ENCODE measurements at places on chromosomes 12 and 14.

DNA sequence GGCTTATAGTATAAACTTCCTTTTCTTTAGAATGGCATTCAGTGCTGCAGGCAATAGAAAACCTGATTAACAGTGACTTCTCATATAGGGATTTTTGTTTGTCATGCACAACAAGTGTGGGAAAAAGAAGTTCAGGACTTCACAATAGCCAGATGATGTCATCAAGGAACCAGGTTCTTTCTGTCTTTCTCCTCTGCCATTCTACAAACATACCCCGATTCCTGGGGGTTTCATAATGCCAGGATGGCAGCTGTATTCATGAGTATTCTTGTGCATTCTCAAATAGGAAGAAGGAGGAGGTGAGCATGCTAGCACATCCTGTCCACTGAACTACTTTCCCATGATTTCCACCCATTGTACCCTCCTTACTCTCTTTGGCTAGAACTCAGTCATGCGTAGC, 182.7 kb upstream of the EEA1 start:
- DNase-seq = no peak

- no peak for DNase-seq
Observed at GRCh38 chr14:22597265-22597664, 835 bp upstream of the ABHD4 start.

- DNase-seq = no peak
Observed at GRCh38 chr14:99380991-99381687, 99.5 kb downstream of the SETD3 start.

DNA sequence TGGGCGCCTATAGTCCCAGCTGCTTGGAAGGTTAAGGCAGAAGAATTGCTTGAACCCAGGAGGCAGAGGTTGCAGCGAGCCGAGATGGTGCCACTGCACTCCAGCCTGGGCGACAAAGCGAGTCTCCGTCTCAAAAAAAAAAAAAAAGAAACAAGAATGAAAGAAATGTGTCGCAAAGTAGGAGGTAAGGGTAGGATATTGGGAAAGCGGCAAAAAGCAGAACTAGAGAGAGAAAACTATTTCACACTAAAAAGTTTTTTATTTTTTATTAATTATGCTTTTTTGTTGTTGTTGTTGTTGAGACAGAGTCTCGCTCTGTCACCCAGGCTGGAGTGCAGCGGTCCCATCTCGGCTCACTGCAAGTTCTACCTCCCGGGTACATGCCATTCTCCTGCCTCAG, 17.7 kb downstream of the SBNO1 start:
- no peak for DNase-seq

DNA sequence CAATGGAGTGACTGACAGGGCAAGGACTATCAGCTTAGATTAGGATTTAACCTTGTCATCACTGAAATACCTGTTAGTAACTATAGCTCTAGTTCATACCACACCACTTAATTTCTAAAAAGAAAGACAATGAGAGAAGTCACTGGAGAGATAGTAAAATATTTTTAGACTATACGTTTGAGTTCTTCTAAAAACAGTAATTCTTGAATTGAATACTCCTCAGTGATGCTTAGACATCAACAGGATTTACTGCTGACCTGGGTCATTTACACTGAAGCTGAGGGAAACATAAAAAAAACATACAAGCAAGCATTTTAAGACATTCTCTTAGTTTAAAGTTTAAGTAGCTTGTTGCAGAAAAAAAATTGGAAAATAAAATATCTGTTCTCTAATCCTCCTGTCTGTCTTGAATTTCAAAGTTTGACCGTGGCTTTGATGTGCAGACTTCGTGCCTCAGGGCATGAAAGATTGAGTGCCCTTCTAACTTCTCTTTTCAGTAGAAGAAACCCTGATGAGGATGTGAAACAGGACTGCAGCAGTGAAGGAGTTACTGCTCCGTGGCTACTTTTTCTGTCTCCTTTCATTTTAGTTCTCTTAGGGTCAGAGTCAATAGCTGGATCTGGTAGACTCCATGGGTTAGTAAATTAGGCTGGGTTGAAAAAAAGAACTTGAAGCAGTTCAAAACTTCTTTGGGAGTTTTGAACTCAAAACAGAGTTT, 172.2 kb downstream of the PTPRO start:
- no peak for DNase-seq

GRCh38 chr12:98222135-98222534, 293.3 kb upstream of the TMPO start:
- no peak for DNase-seq

- DNase-seq = no peak
Observed at GRCh38 chr12:15794196-15794595, 5.0 kb upstream of the EPS8 start.

- DNase-seq = no peak
Observed at GRCh38 chr12:53227836-53228235, 4.2 kb downstream of the RARG start.

DNA sequence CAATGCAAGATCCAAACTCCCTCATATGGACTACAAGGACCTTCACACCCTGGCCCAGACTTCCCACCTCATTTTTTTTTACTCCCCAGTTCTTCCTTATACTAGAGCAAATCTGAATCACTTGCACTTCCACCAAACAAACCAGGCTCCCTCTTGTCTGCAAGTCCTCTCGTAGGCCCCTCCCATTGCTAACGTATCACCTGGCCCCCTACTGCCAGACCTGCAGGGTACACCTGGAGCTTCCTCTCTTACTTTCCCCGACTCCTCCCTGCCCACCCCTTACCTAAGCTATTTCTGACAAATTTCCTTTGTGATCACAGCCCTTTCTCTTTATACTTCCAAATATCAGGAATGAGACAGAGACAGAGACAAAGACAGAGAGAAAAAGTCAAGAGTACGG, 463.9 kb downstream of the GALC start:
- DNase-seq = no peak

DNA sequence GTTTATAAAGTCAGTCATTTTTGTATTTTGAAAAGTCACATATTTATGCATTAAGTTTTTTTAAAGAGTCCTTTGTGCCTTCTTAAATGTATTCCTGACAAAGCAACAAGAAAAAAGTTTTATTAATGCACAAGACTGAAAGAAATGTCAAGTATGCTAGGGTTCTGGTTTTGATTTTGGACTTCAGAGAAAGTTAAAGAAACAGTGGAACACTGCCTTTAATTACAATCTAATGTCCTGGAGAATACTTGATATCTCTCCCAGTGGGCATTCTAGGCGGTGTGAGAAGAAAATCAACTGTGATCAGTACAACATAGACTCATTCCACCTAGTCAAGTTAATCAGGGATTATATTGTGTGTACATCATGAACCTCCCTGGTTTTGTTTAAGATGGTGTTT, 49.9 kb downstream of the PRICKLE1 start:
- DNase-seq = no peak

GRCh38 chr12:93056971-93057535, 128.0 kb upstream of the EEA1 start:
- DNase-seq = no peak

- no peak for DNase-seq
Observed at GRCh38 chr12:39613525-39613924, 6.1 kb downstream of the ABCD2 start.

Measured in fibroblast of skin of left biceps (primary cell).